ENCODE measurements at places on chromosomes 6 and 20.

DNA sequence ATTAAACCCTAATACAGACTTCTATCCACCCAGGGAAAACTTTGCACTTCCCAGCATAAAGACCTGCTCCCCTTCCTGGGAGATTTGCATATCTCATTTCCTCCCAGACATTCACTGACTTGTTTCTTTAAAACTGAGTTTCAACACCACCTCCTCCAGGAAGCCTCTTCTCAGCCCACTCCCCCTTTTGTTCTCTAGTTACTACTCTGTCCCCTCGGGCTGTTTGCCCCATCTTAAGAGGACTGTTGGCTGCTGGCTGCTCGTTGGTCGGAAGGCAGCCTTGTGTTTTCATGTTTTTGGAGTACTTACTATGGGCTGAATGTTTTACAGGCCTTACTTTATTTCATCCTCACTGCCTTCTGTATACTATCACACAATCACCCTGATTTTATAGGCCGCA is 6.6 kb downstream of the ARHGAP40 start:
- no peak for DNase-seq

DNA sequence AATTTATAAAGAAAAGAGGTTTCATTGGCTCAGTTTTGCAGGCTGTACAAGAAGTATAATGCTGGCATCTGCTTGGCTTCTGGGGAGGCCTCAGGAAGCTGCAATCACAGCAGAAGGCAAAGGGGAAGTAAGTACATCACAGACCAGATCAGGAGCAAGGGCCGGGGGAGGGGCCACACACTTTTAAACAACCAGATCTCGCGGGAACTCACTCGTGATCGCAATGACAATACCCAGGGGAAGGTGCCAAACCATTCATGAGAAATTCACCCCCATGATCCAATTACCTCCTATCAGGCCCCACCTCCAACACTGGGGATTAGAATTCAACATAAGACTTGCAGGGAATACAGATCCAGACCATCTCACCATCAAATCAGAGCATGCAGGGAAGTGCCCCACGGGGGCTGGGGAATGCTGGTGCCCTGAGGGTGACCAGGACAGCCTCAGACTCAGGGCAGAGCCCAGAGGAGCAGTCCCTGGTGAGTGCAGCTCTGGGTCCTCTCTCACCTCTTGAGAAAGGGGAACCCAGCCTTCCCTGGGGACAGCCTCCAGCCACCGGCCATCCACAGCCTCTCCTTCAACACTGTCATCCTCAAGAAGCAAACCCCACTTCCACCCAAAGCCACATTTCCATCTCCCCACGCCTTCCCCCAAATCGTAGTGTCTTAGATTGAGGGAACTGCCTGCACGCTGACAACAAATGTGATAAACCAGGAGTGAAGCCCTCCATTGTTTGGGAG is 80.7 kb downstream of the ANKRD60 start:
- no peak for DNase-seq

- DNase-seq, result peak; percentile 4
These were observed 52.4 kb downstream of the DSTN start for GRCh38 chr20:17622086-17622850.

DNA sequence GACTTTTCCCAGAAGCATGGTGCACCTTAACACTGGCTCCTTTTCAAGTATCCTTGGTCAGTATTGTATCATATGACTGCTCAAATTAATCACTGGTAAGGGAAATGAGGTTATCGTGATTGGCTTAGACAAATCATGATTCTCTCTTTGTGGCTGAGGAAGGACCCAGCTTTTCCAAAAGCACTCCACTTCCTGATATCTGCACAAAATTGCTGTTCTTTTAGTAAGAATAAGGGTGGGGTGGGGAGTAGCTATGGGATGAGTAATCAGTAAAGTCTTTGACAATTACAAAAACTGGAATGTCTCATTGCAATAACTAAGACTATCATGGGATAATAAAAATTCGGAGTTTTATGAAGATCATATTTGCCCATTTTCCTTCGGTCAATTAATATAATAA is 9.0 kb upstream of the RIPPLY2 start:
- no peak for DNase-seq

DNA sequence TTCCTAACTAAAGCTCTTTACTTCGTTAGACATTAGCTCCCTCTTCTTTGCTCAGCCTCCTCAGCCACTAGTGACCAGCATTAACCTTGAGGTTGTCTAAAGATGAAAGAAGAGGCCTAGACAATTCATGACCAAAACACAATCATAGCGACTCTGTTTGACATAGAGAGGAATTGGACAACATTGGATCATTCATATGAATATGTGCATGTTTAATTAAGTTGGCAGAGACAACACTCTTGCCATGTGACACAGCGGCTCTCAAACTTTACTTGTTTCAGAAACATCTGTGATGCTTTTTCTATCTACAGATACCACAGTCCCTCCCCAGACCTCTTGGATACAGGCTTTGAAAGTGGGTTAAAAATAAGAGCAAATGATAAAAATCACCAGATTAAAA is 81.7 kb downstream of the LINC00237 start:
- DNase-seq, result no peak

- DNase-seq, result no peak
These were observed 230.1 kb upstream of the MOCS1 start for GRCh38 chr6:40164345-40164755.

DNA sequence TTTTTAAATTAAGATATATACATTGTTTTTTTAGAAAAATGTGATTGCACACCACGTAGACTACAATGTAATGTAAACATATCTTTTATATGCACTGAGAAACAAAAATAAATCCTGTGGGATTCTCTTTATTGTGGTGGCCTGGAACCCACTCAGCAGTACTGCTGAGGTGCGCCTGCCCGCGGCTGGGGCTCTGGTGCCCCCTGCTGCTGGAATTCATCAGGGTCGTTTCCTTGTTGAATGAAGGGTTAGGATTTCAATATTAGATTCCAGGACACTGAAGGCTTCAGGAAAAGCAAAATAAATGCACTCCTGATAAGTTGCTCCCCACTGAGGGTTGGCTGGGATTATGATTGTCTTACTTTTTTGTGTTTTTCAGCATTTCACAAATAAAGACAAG is 175.8 kb upstream of the GGTLC1 start:
- no peak for DNase-seq

GRCh38 chr6:88814909-88815308 is 148.5 kb downstream of the RNGTT start:
- no peak for DNase-seq

DNA sequence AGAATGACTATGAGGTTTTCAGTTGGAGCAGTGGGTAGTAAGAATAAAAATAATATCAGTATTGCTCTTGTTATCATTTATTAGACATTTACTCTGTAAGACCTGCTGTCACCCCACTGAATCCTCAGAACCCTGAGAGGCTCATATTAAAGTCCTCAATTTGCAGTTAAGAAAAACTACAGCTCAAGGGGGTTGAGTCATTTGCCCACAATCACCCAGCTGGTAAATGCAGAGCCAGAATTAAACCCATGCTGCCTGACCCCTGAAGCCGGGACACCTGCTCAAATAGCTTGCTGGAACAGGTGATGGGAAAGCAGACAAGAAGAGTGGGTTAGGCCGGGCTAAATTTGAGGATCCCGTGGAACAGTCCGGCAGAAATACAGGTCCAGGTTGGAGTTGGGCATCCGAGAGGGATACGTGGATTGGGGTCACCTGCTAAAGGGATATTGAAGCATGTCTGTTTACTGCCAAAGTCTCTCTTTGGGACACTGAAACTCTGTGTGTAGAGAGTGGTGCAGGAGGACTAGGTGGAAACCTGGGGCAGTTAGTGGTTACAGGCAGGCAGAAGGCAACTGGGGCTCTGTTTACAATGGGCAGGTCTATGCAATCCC is 344.1 kb downstream of the CDC5L start:
- DNase-seq, result no peak

GRCh38 chr6:133040094-133040802 is 200.9 kb upstream of the EYA4 start:
- no peak for DNase-seq

GRCh38 chr20:38847840-38848239 is 42.3 kb downstream of the PPP1R16B start:
- DNase-seq, result no peak

DNA sequence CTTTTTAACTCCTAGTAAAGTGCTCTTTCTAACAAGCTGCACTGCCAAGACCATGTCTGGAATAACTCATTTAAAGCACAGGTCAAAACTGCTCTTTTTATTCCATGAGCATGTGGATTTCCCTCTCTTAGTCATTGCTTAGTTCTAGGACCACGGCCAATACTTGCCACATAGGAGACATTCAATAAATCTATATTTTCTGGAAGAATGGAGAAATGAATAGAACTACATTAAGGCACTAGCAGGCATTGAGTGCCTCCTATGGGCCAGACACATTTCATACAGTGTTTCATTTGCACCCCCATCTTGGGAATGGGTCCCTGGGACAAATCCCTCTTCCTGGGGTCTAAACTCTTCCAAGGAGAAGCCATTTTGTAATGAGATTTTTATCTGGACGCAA is 552.8 kb upstream of the CITED2 start:
- no peak for DNase-seq

GRCh38 chr6:41050536-41050935 is 2.5 kb upstream of the APOBEC2 start:
- no peak for DNase-seq

- DNase-seq, result peak; percentile 24
These were observed 193.0 kb downstream of the ZFAND3 start for GRCh38 chr6:38012573-38012972.

DNA sequence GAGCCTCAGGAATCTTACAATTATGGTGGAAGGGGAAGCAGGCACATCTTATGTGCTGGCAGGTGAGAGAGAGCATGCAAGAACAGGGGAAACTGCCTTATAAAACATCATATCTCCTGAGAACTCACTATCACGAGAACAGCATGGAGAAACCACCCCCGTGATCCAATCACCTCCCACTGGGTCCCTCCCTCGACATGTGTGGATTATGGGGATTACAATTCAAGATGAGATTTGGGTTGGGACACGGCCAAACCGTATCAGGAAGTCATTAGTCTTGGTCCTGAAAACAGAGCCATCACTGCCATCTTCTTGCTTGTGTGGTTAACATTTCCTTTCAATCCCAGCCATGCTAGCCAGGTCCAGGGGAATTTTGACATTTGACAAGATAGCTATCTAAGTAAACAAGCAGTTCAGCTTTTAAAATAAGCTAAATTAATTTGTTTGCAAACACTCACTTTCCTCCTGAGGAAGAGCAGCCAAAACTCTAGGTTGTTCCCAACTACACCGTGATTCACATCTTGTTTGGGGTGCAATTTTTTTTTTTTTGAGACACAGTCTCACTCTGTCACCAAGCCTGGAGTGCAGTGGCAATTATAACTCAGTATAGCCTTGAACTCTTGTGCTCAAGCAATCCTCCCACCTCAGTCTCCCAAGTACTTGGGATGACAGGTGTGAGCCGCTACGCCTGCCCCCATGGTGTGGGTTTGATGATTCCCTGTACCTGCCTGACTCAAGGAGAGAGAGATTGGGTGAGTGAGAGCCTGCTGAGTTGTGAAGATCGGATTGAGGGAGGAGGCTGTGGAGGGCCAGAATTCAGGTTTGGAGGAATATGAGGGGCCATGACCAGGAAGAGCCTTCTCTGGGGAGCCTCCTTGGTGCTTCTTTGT is 13.0 kb upstream of the PPP1R14C start:
- DNase-seq, result no peak

DNA sequence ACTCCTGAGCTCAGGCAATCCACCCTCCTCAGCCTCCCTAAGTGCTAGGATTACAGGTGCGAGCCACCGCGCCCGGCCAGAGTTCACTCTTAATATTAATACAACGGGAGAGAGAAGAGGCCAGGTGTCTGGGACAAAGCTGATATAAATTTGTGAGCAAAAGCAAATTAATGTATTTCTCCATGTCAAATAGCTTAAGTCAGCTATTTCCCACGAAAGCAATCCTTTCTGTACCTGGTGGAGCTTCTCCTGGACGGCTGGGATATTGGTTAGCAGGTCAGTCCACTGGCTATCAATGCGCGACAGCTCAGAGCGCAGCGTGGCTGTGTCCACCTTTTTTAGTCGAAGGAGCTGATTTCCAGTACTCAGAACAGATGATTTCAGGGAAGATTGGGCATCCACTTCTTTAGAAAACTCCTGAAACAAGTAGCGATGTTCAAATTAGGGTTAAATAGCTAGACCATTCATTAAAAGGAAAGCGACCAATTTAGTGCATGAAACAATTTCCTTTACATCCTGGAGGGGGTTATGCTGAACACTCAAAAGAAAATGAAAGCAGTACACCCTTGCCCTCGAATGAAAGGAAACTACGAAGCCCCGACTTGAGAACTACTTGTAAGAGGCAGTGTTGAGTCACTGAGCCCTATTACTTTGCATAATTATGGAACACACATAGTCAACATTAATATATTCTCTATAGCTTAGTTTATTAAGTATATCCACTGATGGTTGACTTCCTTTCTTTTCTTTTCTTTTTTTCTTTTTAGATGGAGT is 403.4 kb downstream of the SYNE1 start:
- no peak for DNase-seq

DNA sequence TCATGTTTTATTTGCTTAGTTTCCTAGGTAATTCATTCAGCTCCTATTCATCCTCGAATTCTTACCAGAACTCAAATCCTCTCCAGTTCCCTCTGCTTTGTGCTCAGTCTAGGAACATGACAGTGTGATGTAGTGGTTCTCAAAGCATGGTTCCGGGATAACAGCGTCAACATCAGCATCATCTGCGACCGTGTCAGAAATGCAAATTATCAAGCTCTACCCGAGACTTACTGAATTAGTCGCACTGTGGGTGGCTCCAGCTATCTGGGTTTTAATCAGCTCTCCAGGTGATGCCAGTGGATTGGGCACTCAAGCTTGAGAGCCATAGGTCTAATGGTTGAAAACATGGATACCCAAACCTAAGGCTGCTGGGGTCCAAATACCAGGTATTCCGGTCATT is 7.7 kb upstream of the STK35 start:
- no peak for DNase-seq

GRCh38 chr20:59721386-59721785 is 117.0 kb downstream of the PHACTR3 start:
- no peak for DNase-seq

- DNase-seq, result no peak
These were observed 807 bp upstream of the OTOR start for GRCh38 chr20:16747291-16747811.

DNA sequence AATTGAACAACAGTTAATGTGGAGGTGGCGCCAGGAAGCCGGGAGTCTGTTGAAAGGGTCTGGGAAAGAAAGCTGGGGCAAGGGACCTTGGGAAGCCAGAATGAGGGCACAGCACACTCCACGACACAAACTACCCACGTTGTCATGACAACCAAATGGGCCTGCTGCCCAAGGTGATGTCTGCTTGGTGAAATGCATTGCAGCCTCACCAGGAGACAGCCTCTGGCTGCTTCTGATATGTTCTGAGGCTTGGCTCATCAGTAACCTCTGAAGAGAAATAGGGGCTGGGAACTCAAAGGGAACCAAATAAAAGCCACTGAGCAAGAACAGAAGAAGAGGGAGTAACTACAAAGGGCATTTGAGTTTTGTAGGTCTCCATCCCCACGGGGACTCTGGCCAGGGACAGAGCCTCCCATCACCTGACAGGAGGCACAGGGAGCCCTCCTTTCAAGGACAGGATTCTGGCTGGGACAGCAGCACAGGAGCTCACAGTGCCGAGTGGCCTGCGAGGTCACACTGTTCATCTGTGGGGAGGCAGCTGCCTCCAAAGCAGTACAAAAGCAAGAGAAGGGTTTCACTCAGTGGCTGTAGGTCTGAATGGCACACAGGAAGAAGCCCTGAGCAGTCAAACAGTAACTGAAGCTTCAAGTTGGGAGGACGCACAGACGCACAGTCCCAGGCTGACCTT is 44.6 kb upstream of the KCNK16 start:
- no peak for DNase-seq

GRCh38 chr6:15689586-15690482 is 27.0 kb upstream of the DTNBP1 start:
- DNase-seq, result no peak
